Spleen (tissue), 13 donors: ENCODE measurements at places on chromosomes 2 and 18. TPM values are rescaled to one million over a fixed set of nuclear protein-coding genes. Genes with fewer than 3 reads are reported as not detected.

DNA sequence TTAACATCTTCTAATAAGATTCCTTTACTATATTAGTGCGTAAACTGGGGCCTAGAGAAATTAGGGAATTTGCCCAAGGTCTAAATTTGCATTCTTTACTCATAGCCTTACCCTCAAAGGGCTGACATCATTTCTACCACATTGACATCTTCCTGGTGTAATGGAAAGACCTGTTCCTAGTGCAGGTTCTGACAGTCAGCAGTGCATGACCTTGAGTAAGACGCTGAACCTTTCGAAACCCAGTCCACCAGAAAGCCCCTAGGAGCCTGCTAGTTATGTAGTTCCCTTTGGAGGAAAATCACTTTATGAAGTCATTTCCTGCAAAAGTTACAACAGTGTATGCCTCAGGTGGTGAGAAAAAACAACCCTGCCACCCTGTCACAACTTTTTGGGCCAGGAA is 388.3 kb downstream of the TNS1 start:
- no peaks in the 10 kb centered on the region for H3K27me3 ChIP-seq

DNA sequence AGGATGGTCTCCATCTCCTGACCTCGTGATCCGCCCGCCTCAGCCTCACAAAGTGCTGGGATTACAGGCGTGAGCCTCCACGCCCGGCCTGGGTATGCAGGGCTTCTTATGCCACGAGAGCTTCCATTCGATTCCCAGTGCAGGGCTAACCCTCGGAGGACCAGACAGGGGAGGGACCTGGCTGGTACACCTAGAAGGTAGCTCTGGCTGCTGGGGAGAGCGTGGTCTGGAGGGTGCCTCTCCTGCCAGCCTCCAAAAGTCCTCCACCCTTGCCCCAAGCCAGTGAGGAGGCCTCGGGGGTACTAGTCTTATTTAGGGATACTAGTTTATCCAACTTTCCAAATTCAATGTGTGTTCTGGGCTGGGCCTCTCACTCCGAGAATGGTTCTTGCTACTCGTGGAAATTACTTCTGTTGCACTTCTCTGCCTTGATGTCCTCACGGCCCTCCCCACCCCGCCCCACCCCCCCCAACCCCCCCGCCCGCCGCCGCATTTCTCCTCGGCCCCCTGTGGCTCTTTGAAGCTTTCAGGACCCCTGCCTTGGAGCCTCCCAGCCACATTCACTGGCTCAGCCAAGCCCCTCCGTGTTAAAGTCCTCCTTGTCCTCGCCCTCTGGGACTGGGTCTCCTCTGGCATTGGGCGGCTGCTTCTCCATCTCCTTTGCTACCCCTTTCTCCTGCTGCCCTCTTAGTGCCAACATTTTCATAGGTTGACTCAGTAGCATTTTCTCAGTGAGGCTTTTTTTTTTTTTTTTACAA is 143.0 kb upstream of the EPAS1 start:
- H3K4me1 ChIP-seq, result peaks cover 5% of the 10 kb centered on the region
- H3K4me3 ChIP-seq, result no peak overlapping the region
- H3K27me3 ChIP-seq, result no peaks in the 10 kb centered on the region
- H3K27ac ChIP-seq, result no peak overlapping the region

GRCh38 chr18:7566567-7567473 is at the start of gene PTPRM:
Gene PTPRM (plus strand): TSS chr18:7567316. CDS start chr18:7567819, 503 bp downstream.
- peaks cover 32% of the 10 kb centered on the region for H3K4me1 ChIP-seq
- H3K36me3 ChIP-seq, result no peaks in the 10 kb centered on the region
- peak within 1 kb of the TSS; percentile 83 for H3K4me3 ChIP-seq
- H3K27me3 ChIP-seq, result no peaks in the 10 kb centered on the region
- peak within 1 kb of the TSS; percentile 97 for H3K27ac ChIP-seq
- peak; percentile 90 for DNase-seq

DNA sequence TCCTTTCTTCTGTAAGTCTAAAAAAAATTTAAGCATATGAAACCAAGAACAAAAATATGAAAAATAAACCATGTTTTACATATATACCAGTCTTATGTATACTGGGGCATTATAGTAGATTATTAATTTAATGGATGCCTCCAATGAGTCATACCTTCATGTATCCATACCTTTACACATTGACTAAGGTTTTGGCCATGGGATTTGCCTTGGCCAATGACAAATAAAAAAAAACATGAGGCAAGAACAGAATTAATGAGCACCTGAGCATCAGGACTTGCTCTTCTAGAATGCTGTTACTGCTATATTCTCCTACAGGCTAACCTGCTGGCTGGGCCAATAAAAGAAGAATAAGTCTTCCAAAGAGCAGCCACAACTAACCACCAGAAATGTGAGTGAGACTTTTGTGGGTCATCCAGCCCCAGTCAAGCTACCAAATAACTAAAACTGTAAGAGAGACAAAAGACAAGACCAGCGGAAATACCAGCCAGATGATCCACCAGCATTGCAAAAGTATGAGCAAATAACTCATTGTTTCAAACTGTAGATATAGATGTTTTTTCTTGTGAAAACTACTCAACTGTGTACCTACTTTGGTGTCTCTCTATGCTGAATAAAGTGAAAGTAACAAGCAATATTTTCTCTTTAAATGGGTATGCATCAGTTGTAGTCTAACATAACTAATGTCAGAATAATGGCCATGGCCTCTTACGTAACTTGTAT is 749.6 kb upstream of the VRK2 start:
- no peaks in the 10 kb centered on the region for H3K27me3 ChIP-seq
- no peak overlapping the region for H3K4me3 ChIP-seq
- no peaks in the 10 kb centered on the region for H3K4me1 ChIP-seq
- no peak for DNase-seq
- no peak overlapping the region for H3K27ac ChIP-seq
- H3K36me3 ChIP-seq, result no peaks in the 10 kb centered on the region

DNA sequence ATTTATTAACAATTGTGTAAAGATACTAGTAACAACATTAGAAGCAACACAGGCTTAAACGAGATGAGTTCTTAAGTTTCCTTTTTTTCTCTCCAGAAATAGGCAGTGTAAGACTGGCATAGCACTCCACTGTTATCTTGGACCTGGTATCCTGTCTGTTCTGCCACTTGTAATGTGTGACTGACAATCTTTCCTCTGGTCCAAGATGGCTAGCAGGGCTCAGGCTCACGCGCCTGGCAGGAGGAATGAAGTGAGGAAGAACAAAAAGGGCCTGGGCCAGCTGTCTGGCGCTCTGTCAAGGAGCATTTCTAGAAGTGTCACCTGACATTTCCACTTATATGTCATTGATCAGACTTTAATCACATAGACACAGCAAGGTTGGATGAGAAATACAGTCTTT is 31.6 kb upstream of the CCDC195 start:
- H3K27ac ChIP-seq, result no peak overlapping the region
- H3K4me1 ChIP-seq, result no peaks in the 10 kb centered on the region
- no peak overlapping the region for H3K4me3 ChIP-seq
- DNase-seq, result no peak

GRCh38 chr2:170310876-170311502 is 133.0 kb downstream of the MYO3B start:
- no peaks in the 10 kb centered on the region for H3K36me3 ChIP-seq
- no peaks in the 10 kb centered on the region for H3K27me3 ChIP-seq
- no peak overlapping the region for H3K27ac ChIP-seq

ADAM23 gene
- total RNA-seq, result 1.7 TPM

GAL3ST2 gene
- total RNA-seq, result not detected

BOLL gene
- total RNA-seq, result not detected

GREB1 gene
- total RNA-seq, result 0.46 TPM

NYAP2 gene
- total RNA-seq, result 0.11 TPM
